Kidney tubule cell (primary cell): ENCODE measurements at places on chromosomes 5 and 9.

DNA sequence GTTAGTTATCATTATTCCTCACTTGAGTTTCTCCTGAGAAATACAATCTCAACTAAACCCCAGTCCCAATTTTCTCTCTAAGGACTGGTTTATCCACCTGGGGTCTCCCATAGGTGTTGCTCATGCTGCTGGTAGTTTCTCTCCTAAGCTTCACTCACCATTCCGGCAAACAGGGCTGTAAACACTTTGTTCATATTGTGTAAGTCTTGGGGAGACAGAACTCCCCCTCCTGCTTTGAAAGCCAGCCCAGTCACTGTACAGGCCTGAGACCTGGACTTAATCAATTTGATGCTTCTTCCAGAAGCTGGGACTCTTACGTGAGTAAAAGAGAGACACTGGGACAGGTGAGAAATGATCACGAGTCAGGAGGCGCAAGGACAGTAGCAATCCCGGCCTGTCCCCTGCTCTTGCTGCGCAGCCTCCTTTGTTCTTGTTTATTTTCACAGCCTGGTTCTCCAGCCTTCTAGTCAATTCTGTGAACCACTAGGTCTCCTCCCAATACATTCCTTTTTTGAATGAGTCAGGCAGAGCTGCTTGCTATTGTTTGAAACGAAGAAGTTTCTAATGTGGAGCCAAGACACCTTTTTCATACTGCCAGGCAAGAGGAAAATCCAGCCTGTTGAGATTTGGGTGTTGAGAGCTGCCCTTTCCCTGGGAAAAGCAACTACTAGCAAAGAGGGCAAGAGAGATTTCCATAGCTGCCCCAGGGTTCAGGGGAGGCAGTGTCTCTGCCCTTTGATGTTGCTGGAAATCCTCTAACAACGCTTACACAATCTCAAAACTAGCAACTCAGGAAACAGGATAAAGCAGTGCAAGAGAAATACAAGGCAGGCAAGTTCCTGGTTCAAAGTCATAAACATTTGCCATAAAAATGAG, 9.2 kb upstream of the SHROOM1 start:
- DNase-seq, result peak; percentile 9

DNA sequence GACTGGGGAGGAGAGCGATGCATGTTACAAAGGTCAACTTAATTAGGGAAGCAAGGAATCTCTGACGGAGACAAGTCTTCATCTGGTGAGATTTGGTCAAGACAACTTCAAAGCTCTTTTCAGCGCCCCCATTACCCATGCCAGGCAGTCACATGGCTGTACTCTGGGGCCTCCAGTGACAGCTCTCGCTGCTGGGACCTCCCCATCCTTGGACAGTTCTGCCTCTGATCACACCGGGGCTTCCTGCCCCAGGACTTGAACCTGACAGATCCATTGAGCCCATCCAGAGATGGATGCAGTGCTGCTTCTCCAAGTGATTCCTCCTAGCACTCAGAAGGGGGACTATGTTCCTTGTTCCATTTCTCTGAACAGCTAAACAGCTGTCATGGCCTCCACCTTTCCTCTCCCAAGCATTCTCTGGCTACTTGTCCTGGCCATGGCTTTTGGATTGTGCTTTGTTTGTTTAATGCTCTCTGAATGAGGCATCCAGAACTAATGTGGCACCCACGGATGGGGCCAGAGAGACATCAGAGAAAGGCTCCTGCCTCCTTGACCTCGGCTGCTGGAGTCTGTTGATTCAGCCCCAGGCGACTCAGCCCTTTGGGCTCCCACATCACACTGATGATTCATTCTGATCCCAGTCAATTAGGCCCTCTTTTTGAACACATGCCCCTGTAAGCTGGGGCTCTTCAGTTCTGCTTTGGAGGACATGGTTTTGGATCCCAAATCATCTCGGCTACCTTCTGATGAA, 122.1 kb upstream of the ADAMTS16 start:
- peak; percentile 94 for DNase-seq

- DNase-seq, result no peak
Observed at GRCh38 chr5:41264019-41264418, 50.7 kb upstream of the C6 start.

DNA sequence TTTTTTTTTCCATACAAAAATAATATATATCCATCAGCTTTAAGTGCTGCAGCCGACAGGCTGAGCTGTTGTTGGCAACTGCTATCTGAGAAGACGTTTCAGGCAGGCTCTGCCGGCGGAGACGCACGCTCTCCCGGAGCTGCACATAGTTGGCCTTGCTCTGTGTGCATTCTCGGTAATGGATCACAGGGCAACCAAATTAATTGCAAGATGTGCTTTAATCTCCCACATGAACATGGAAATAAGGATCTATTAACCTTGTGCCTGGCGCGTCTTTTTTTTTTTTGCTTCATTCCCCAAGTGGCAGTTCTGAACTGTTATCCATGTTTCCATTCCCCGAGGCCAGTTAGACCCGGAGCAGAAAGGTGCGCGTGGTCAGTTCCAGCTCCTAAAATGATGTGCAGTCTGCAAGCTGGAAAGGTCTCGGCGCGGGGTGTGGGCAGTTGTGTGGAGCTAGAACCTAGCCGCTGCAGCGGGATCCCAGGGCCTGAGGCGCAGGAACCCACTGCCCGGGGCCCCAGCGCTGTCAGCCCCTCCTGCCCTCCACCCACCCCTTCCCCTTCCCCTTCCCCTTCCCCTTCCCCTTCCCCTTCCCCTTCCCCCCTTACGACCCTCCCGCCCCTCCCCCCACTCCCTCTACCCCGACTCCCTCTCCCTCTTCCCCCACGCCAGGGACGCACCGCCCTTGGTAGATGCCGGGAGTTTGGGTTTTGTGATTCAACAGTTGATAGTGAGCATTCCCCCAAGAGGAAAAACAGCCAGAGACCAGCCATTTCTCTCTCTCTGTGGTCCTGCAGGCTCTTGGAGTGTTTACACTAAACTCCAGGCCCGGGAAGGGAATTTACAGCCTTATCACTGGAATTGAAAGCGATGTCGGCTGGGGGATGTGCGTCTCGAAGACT, 137.8 kb downstream of the CEP120 start:
- DNase-seq, result no peak

- no peak for DNase-seq
Observed at GRCh38 chr5:143682929-143683386, 129.0 kb upstream of the HMHB1 start.

DNA sequence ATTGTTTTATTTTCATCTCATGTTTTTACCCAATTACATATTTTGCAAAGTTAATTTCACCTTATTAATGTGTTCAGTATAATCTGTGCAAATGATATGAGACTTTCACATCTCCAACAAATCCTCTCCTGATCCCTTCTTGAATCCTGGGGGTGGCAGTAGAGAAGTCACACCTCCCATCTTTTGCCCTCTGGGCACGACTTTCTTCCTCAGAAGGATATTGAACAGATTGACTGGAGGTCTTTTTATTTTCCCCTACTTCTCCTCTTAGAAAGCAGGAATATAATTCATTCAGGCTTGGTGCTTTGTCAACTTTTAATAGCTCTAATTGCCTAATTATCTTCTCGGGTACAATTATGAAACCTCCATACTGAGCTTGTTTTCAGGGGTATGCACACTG, 1037.1 kb upstream of the NUDT12 start:
- DNase-seq, result no peak

DNA sequence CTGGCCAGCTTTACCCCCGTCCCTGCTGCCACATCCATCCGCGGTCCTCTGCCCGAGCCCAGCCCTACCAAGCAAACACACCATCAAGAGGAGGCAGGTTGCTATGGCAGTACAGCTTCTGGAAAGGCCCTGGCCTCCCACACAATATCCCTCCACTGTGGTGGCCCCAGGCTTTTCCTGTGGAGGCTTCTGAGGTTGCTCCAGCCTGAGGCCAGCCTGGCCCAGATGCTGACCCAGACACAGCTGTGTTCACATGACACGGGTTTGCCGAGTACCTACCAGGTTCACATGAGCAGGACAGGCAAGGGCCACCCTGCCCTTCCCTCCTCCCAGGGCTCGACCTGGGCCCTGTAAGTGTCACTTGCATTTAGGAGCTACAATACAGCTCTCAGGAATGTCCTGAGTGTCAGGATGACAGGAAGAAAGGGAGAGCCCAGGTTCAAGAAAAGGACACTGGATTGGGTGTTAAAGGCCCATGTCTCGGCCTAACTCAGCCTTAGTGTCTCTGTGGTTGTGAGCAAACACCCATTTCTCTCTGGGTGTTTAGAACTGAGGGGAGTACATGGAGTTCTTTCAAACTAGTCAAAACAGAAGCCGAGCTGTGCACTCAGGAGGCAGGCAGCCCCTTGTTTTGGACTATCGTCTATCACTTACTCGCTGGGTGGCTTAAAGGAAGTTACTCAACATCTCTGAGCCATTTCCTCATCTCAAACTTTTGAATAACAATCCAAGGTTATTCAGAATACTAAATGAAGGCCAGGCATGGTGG, 40.2 kb downstream of the NAIF1 start:
- DNase-seq, result no peak

DNA sequence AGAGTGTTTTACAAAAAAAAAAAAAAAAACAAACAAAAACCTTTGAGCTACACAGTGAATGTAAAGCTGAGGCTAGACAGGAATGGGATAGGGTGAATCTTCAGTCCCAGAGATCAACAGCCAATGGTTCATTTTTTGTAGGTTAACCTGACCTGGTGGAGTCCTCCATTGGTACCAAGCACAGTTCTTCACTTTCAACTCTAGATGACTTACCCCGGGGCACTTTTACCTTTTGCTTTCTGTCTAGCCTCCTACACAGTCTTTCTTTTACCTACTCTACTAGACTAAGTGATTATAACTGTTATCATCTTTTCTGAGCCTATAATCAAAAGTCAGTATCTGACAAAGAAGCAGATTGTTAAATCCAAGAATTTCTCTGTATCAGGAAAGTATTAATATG, 50.9 kb downstream of the ANXA2R start:
- no peak for DNase-seq

DNA sequence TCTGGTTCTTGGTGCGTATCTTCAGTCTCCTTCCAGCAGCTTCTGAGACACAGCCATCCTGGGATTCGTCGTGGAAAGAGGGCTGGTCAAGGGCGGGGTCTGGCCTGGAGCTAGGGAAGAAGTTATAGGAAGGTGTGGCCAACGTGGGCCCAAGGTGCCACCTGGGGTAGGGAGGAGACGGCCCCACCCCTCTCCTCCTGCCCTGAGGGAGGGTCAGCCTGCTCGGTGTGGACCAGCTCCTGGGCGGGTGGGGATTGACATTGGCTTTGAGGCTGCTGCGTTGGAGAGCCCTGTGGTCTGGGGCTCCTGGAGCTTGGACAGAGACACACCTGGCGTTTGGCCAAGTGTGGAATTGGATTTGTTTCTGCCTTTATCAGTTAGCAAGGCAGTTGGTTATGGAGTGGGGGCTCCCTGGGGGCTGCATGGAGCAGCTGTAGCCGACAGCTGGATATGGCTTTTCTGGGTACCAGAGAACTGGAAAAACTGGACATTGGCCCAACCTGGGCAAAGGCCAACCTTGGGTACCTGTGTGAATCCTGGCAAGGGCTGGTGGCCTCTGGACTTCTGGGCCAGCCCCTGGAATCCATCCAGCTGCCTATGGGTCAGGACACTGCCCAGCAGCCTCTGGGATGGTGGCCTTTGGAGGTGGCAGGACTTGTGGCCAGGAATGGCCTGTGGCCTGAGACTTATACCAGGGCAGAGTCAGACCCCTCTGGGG, 75.7 kb upstream of the PPP1R26 start:
- DNase-seq, result no peak

DNA sequence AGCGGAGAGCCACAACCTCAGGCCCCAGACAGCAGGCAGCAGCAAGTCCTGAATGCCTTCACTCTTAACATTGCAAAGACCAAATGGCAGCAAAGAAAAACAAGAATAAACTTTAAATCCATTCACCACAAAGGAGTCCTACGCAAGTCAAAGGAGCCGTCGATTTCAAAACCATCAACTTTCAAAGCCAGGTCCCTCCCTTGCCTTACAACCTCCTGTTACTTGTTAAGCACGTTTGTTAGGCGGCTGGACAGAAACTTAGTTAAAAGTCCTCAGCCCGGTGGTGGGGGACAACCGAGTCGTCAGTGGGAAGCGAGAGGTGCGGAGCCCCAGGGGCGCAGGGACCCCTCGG, 938 bp downstream of the LPAR1 start:
- DNase-seq, result peak; percentile 40

- no peak for DNase-seq
Observed at GRCh38 chr5:11324521-11325289, 563.7 kb upstream of the DAP start.

DNA sequence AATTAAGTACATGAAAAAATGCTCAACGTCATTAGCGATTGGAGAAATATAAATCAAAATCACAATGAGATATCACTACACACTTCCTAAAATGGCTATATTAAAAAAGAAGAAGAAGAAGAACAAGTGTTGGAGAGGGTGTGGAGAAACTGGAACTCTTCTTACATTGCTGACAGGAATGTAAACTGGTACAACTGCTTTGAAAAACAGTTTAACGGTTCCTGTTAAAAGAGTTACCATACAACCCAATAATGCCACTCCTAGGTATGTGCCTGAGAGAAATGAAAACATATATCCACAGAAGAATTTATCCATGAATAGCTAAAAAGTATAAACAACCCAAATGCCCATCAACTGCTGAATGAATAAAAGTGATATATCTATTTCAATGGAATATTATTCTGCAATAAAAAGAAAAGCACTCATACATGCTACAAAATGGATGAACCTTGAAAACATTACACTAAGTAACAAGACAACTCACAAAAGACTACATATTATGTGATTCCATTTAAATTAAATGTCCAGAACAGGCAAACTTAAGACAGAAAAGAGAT, 9.0 kb downstream of the FEM1C start:
- no peak for DNase-seq

DNA sequence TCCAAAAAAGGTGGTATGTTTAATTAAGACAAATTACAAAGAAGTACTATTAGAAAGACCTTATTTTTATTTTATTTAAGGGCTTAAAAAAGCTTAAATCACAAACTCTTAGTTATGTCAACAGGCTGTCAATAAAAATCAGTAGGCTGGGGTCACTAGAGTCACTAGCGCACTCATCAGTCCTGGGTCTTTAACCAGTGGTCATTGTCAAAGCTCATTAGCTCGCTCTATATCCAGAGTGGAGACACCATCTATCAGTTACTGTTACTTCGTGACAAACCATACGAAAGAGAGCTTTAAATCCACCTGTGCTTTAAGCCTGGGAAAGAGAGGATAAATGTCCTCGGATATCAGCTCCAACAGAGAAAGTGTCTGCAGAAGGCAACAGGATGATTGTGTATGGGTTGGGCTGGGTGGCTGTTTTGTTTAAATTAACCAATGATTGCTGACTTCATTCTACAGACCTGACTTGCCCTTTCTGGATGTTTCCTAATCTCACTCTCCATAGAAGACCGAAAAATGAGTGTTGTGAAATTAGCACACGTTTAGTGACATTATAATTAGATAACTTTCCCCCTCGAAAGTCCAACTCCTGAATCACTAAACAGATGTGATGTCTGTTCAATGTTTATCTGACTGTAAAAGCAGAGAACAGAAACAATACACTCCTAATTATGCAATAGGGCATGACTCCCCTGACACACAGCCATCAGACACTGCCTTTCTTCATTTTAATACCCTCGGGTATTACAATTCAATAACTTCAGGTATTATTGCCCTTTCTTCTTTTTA, 123.6 kb upstream of the TNPO1 start:
- no peak for DNase-seq

DNA sequence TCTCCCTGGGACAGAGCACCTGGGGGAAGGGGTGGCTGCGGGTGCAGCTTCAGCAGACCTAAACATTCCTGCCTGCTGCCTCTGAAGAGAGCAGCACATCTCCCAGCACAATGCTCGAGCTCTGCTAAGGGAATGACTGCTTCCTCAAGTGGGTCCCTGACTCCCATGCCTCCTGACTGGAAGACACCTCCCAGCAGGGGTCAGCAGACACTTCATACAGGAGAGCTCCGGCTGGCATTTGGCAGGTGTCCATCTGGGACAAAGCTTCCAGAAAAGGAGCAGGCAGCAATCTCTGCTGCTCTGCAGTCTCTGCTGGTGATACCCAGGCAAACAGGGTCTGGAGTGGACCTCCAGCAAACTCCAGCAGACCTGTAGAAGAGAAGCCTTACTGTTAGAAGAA, 77.2 kb downstream of the SLCO6A1 start:
- DNase-seq, result peak; percentile 33
